ENCODE measurements at places on chromosomes 7 and 10. TPM values are rescaled to one million over a fixed set of nuclear protein-coding genes. Genes with fewer than 3 reads are reported as not detected.

The CFTR gene
- 0.06 TPM for total RNA-seq

- no peak for DNase-seq
Measured at GRCh38 chr7:49852619-49853462, 79.4 kb downstream of the VWC2 start.

- no peak for DNase-seq
Measured at GRCh38 chr7:49639808-49640207, 133.6 kb upstream of the VWC2 start.

GRCh38 chr7:116981939-116982338, 28.6 kb downstream of the ST7 start:
- no peak for DNase-seq

DNA sequence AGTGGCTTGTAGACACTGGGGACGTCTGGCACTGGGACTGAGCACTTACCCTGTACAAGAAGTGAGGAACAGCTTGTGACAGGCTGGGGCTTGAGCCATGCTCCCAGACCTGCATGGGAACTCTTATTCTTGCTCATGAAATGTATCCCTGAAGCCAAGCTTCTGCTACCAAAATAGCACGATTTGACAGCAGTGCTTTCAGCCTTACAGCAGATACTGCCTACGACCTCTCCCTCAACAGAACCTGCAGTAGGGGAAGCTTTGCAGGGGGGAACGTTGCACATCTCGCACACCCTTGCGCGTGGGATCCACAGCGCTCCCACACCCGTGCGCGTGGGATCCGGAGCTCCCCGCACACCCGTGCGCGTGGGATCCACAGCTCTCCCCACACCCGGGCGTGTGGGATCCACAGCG, 88.0 kb downstream of the CREM start:
- DNase-seq: no peak

DNA sequence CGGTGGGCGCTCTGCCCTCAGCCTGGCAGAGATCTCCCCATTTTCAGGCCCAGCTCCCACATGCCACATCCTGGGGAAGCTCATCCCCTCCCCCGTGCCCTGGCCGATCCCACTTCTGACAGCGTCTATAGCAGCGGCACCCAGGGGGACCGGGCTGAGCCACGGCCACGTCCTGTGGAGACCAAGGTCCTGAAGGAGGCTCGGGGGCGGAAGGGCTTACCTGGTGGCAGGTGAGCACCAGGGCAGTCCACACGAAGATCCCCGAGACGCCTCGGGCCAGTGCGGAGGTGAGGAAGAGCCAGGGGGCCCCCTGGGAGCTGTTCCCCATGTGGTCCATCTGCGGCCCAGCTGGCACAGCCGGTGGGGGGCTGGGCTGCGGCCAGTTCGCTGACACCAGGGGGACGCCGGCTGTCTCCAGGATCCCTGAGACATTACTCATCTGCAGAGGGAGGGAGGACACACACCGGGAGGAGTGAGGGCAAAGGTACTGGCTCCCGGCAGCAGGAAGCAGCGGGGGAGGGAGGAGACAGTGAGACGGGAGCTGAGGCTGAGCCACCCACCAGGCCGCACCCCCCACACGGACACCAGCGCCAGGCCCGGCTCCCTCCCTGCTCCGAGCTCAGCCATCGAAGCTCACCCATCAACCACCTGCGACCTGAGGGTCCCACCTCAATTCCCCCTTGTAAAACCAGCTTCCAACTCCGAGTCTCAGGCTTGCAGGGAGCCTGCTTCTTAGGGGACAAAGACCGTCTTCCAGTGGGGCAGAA, 776 bp downstream of the TMEM184A start:
- DNase-seq: peak; percentile 92

DNA sequence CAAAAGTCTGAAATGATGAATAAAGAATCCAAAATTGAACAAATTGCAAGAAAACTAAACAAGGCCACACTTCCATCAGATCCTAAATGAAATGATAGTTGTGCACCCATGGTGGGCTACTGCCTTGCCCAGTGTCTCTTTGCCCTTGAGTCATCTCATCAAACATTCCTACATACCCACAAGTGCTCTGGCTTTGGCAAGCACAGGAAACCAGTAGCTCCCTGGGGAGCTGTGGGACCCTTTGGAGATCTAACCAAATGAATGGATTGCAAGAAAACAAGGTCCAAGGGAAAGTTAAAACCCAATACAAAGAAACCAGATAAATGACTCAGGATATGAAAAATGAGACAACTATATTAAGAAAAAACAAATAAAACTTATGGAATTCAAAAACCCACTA, 129.8 kb upstream of the TMEM229A start:
- DNase-seq: no peak

All from SJSA1 (cell line).